ENCODE measurements at places on chromosomes 13 and 19. TPM values are rescaled to one million over a fixed set of nuclear protein-coding genes. Genes with fewer than 3 reads are reported as not detected.

The SIGLEC8 gene
- total RNA-seq, result not detected

The THSD1 gene
- total RNA-seq, result 8.8 TPM

The ACP7 gene
- 11.4 TPM for total RNA-seq

The UFM1 gene
- total RNA-seq, result 89.1 TPM

The KDELR1 gene
- 118 TPM for total RNA-seq

The IL27RA gene
- total RNA-seq, result 6.8 TPM

The RASIP1 gene
- 0.52 TPM for total RNA-seq

The PNMA8B gene
- 1.6 TPM for total RNA-seq

The RNF225 gene
- total RNA-seq, result 0.13 TPM

The TMEM238 gene
- total RNA-seq, result 0.23 TPM

The ERICH6B gene
- total RNA-seq, result not detected

The PBX4 gene
- 0.10 TPM for total RNA-seq

The KANK3 gene
- 0.26 TPM for total RNA-seq

The SOX1 gene
- total RNA-seq, result not detected

The CEACAM8 gene
- total RNA-seq, result not detected

The ERICH4 gene
- not detected for total RNA-seq
